ENCODE measurements at places on chromosomes 7 and 10. TPM values are rescaled to one million over a fixed set of nuclear protein-coding genes. Genes with fewer than 3 reads are reported as not detected.

GNAI1 gene
- total RNA-seq: 31.7 TPM

HEPACAM2 gene
- total RNA-seq: 86.8 TPM

NRCAM gene
- 1.1 TPM for total RNA-seq

ABCB4 gene
- 0.37 TPM for total RNA-seq

EBLN1 gene
- not detected for total RNA-seq

TMEM168 gene
- 49.3 TPM for total RNA-seq

METTL27 gene
- total RNA-seq: 3.7 TPM

- DNase-seq: no peak
Observed at GRCh38 chr7:145143685-145144084, 307.8 kb upstream of the TPK1 start.

DNA sequence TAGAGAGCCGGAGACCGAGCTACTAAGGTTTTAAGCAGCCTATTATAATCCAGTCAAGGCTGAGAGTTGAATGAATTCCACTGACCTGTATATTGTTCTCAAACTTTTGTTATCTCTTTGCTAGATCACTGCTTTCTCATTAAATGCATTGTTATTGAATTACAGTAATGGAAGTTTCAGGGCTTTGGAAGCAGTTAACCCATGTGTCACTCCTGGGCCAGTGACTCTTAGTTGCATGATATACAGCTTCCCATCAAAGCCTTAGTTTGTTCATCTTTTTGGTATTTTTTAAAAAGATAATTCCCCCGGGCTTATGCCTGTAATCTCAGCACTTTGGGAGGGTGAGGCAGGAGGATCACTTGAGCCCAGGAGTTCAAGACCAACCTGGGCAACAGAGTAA is 55.4 kb upstream of the KIAA1217 start:
- no peak for DNase-seq

- DNase-seq: no peak
Observed at GRCh38 chr7:74009719-74010118, 18.3 kb upstream of the ELN start.

GRCh38 chr7:142553216-142553615 is 196.1 kb upstream of the PRSS1 start:
- no peak for DNase-seq

DNA sequence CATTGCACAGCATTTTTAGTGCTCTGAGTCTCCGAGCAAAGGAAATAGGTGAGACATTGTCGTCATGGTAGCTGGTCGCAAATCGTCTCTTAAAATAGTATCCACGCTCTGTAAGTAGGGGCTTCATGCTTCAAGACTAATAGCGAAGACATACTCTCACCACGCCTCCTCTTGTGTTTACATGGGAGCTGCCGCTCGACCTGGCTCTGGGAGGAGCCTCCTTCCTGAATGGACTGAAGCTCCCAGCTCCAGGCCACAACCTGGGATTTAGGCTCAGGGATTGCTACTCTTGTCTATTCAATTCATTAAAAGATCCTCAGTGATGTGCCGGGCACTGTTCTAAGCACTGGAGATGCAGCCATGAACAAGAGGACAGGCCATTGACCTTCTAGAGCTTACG is 196.1 kb upstream of the GALNT17 start:
- DNase-seq: no peak

DNA sequence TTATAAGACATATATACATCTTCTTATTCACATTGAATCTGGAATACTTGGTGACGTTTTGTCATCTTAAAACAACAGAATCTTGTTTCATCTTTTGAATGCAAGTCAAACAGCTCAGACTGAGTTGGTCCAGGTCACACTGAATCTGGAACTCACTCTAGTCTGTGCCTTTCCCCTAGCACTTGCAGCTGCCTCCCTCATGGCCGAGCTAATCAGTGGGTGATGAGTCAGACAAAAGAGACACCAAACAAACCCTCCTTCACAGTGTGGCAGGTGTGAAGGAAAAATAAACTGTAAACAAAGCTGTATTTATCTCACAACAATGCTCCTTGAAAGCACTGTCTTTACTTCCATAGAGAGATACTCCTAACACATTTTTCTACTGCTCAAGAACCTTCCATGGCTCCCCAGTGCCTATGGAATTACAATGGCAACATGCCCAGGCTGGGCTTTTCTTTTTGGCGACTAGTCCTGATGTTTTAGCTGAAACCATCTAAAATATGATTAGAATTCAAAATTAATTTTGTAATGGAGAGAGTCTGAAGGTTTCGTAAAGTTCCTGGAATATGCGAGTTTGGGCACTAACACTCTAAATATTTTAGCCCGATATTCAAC is 140.0 kb downstream of the ZNF365 start:
- no peak for DNase-seq

GRCh38 chr10:31708046-31708445 is 220.6 kb downstream of the ARHGAP12 start:
- no peak for DNase-seq

DNA sequence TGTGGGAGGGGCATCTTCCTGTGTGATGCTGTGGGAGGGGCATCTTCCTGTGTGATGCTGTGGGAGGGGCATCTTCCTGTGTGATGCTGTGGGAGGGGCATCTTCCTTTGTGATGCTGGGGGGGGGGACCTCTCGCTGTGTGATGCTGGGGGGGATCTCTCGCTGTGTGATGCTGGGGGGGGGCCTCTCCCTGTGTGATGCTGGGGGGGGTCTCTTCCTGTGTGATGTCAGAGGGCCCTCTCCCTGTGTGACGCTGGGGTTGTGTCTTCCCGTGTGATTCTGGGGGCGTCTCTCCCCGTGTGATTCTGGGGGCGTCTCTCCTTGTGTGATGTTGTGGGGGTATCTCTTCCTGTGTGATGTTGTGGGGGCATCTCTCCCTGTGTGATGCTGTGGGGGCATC is 27.9 kb upstream of the DPYSL4 start:
- DNase-seq: no peak

DNA sequence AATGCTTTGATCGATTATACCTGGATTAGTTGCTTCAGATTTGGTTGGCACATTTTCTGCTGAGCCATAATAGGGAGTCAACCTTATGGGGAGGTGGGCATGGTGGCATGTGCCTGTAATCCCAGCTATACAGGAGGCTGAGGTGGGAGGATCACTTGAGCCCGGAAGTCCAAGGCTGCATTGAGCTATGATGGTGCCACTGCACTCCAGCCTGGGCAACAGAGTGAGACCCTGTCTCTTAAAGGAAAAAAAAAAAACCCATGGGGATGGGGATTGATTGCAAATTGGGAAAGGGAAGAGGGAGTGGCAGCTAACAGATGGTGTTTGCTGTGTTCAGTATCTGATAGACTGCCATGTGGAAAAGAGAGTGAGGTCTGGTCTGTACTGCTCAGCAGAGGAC is 11.1 kb downstream of the STK17A start:
- DNase-seq: no peak

- no peak for DNase-seq
Observed at GRCh38 chr7:40331915-40332314, 197.1 kb downstream of the SUGCT start.

- DNase-seq: no peak
Observed at GRCh38 chr10:73911553-73912004, 647 bp downstream of the PLAU start.

GRCh38 chr10:54094321-54094720 is 706.7 kb downstream of the PCDH15 start:
- DNase-seq: no peak

GRCh38 chr10:72026278-72027111 is 61.9 kb downstream of the SPOCK2 start:
- DNase-seq: peak; percentile 75

DNA sequence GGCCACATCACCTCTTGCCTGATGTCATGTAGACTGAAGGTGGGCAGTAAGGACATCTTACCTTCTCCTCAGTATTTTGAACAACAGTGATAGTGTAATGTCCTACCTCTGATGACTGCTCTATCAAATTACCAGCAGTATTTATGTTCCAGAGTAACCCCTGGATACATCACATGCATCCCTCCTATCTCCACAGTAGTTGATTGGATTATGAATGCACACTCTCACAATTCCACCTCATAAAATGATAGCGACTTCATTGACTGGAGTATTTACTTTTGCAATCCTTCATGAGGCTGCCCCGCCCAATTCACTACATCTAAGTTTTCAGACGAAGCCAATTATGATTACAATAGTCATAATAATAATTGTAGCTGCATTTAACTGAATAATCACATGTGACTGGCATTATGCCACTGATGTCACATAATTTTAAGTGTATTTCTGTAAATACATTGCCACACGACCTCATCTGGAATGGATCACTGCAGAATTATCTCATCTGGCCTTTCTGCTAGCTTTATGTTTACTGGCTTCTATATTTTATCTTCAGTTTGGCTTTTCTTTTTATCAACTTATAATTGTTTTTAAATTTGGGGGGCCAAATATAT is 268.9 kb downstream of the SLC25A13 start:
- no peak for DNase-seq

DNA sequence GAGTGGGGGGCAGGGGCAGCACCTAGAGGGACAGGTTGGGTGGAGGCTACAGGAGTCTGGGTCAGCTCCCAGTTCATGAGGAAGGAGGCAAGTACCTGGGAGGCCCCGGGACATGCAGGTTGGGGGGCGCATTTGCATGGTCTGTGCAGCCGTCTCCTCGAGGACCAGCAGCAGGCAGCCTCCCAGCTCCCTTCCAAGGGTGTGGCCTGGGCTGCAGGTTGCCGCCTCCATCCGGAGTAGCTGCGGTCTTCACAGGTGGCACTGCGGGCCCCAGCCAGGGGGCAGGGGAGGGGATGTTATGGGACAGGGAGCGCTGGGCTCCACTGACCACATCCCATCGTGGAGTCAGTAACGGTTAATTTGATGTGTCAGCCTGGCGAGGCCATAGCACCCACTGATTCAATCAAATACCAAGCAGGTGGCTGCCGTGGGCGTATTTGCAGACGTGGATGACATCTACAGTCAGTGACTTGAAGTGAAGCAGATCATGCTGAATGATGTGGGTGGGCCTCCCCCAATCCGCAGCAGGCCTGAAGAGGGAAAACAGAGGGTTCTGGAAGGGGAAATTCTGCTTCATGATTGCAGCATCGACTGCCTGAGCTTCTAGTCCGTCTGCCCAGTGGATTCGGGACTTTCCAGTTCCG is 81.6 kb downstream of the PRKAG2 start:
- no peak for DNase-seq

Measured in left colon (tissue), 2 donors.